Stimulated activated CD8-positive, alpha-beta memory T cell treated with anti-CD3 and anti-CD28 coated beads, Interleukin-4, amount 100 ng/mL, for 1 hour (primary cell): ENCODE measurements at places on chromosomes 13 and 19.

DNA sequence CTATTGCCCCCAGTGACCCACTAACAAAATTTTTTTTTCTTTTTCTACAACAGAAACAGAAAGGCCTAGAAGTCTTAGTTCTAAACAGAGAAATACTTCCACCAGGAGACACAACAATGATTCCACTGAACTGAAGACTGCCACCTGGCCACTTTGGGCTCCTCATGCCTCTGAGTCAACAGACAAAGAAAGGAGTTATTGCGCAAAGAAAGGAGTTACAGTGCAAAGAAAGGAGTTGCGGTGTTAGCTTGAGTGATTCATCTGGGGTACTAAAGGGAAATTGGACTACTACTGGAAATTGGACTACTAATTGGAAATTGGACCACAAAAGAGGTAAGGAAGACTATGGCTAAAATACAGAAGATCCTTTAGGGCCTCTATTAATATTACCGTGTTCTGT lies 116.6 kb downstream of the PCDH17 start:
- no peak for DNase-seq

GRCh38 chr13:95298971-95299621 lies 2.2 kb downstream of the ABCC4 start:
- no peak for DNase-seq

GRCh38 chr19:18504886-18505610 lies 16.8 kb downstream of the ELL start:
- no peak for DNase-seq

GRCh38 chr19:30169196-30169900 lies 202.8 kb upstream of the ZNF536 start:
- no peak for DNase-seq

DNA sequence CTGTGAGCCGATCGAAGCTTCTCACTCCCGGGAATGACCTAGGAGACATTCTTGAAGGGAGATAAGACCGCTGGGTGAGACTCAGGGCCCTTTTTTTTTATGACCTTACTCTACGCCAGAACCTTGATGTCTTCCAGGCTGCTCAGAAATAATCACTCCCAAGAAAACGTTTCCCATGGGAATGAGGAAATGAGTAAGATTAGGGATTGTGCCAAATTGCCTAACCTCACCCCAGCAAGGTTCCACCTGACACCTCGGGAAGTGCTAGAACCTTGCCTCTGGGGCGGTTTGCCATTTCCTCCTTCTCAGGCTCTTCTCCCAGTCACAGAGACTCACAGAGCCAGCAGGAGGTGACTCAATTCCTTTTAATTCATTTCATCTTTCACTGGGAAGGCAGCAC lies 2.3 kb downstream of the SLC46A3 start:
- no peak for DNase-seq

DNA sequence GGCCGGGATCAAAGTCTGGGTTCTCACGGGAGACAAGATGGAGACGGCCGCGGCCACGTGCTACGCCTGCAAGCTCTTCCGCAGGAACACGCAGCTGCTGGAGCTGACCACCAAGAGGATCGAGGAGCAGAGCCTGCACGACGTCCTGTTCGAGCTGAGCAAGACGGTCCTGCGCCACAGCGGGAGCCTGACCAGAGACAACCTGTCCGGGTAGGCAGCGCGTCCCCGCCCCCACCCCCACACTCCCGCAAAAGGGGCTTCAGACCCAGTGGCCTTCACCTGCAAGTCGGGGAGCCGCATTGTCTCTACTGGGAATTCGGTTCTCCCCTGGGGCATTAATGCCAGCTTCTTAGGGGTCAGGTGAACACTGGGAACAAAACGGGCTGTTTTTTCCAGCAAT lies 114.7 kb upstream of the MCF2L start:
- DNase-seq = no peak

- no peak for DNase-seq
These were observed 172.7 kb downstream of the UQCRFS1 start for GRCh38 chr19:29040292-29040691.

DNA sequence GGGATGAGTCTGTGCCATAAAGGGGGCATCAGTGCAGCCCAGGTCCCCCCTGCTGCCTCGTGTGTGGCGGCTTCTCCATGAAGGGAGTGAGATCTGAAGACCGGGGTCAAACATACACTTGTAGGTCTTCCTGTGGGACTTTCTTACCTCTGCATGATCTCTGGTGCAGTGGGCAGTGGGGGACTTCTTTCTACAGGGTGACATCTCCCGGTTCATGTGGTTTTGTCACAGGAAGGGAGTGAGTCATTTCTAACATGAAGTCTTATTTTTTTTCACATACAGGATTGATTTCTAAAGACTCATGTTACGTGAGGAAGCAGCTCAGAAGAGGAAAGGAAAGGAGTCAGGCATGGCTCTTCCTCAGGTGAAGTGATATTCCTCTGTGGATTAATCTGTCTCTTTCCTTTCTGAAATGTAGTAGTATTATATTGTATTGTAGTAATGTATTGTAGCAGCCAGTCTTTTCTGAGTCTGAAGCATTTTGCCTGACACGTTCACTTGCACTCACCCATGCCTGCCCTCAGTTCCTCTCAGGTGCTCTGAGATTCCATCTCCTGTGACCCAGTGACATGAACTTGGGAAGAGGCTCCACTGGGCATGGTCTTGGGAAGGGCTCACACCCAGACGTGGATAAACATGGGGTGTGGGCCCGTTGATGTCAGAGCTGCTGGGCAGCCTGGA lies 15.7 kb downstream of the ZNF808 start:
- no peak for DNase-seq

- DNase-seq = no peak
These were observed 7.3 kb downstream of the IRS2 start for GRCh38 chr13:109779074-109779473.

DNA sequence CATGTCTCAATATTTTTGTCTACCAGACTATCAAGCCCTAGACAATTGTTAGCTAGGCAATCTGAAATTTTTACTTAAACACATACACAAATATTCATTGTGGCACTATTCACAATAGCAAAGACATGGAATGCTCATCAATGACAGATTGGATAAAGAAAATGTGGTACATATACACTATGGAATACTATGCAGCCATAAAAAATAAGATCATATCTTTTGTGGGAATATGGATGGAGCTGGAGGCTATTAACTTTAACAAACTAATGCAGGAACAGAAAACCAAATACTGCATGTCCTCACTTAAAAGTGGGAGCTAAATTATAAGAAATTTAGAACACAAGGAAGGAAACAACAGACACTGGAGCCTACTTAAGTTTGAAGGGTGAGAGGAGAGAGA lies 288.6 kb upstream of the MIR17HG start:
- DNase-seq = no peak

- DNase-seq = no peak
These were observed 685 bp downstream of the GMFG start for GRCh38 chr19:39335168-39335548.

- DNase-seq = no peak
These were observed 15.2 kb upstream of the STRN4 start for GRCh38 chr19:46761418-46761831.

DNA sequence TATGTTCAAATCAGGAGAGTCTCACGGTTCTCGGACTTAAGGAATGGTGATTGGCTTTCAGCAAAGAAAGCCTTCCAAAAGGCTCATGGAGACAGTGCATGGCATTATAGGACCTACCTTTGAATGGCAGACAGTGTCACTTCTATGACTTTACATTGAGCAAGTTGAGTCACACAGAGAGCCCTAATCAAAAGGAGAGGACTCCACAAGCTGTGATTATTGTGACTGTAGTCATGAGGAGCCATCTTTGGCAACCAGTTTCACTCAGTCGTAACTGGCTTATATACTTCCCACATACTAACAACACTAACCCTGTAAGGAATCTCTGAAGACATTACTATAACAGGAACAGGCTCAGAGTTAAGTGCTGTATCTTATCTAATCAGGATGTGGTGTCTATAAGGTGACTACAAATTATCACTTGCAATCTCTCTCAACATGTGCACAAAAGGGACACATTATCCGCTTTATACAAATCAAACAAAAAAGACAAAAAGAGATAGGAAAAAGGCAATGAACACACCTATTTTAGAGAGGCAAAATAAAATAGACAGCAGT lies 6.1 kb downstream of the LGALS14 start:
- DNase-seq = no peak

GRCh38 chr19:5179256-5179655 lies 161.4 kb downstream of the PTPRS start:
- no peak for DNase-seq

GRCh38 chr13:63307228-63307627 lies 1891.6 kb upstream of the PCDH20 start:
- DNase-seq = no peak

GRCh38 chr19:49672131-49672919 lies 4.7 kb upstream of the PRMT1 start:
- DNase-seq = peak; percentile 59

- no peak for DNase-seq
These were observed 128.8 kb downstream of the NUFIP1 start for GRCh38 chr13:44860454-44860853.

DNA sequence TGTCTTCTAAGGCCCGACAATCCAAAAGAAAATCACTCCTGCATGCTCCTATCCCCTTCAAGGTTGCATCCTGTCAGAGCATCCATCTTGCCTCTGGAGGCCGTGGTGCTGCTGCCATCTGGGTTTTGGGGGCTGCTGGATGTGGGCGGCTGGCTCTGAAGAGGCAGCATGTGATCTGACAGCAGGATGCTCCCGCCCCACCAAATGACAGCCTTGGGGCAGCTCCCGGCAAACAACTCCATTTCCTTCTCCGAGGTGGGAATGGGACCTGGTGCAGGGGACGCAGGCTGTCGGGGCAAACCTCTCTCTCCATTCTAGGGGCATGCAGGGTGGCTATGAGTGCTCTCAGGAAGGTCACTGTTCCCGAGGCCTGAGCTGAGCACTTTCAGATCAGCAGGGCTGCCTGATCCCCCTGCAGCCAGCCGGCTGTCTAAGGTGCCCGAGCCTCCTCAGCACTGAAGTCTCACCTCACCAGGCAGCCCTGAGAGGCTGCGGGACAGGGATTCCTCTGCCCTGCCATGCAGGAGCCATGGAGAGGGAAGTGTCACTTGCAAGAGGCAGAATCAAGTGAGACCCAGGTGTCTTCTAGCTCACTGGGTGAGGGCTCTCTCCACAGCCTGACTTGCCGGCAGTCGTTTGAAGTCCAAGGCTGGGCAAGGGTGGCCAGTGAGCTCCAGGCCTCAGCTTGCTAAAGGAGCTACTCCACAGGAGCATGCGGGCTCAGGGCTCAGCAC lies 28.8 kb downstream of the TSSK6 start:
- DNase-seq = no peak

DNA sequence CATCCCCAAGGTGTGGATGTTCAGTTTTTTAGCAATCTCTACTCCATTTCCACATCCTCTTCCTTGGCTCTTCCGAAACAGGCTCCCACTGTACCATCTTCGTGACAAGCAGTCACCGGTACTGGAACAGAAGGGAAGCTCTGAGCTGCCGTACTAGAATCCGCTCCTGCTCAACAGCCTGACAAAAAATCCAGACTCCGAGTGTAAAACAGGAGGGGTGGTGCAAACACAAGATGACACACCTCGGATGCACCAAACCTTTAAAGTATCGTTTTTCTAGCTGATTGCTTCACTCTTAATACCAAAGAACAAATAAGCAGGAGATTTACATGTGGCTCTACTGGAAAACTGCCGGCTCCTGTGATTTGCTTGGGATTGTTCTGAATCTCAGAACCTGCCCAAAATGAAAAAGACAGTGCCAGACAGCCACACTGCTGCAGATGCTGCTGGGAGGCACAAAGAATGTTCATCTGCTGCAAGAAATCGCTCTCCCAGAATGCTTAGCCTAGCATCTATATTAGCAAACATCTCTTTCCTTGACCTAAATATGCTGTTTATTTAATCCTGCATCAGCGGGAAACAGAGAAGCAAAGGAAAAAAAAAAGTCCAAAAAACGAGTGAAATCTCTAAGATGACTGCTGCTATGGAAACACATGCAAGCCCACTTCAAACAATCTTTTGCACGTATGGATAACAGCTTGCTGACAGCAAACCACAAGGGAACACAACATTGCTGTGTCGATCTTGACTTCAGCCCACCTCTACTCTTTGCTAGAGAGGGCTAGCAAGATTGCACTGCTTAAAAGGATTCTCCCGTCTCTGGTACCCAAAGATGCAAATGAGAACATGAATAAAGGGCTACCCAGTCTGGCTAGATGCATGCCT lies 38.0 kb upstream of the DOCK9 start:
- DNase-seq = no peak

GRCh38 chr13:113857531-113858195 lies 6.2 kb downstream of the GAS6 start:
- no peak for DNase-seq

- DNase-seq = no peak
These were observed 367.0 kb downstream of the NALCN start for GRCh38 chr13:101049166-101049850.

DNA sequence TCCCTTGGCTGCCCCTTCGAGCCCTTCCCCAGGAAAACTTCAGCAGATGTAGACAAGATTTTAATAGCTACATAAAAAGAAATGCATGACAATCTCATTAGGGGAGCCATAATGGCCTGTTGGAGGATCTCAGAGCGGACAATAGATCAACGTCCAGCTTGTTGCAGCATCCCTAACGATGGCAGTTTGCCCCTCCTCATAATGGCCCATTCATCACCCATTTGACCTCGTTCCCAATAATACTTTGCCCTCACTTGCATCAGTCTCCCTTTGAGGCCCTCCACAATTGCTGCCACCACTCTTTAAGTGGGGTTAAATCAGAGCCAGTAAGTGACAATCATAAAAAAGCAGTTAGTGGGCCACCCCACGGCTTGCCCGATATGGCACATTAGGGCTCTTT lies 84.7 kb upstream of the PCDH8 start:
- no peak for DNase-seq

DNA sequence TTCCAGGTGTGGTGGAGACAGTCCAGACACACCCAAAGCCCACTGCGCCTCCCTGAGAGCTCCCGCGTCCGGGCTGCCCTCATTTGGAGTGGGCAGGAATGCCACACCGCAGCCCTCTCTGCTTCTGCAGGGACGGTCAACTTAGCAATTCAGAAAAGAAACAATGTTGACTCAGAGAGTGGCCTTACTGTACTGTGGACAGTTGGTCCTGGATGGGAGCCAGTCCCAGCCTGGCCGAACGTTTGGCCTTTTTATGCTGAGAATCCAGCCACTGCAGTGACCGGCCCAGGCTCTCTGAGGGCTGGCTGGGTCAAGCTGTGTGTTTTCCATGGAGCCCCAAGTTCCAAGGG lies 7.2 kb downstream of the GAS6 start:
- no peak for DNase-seq

DNA sequence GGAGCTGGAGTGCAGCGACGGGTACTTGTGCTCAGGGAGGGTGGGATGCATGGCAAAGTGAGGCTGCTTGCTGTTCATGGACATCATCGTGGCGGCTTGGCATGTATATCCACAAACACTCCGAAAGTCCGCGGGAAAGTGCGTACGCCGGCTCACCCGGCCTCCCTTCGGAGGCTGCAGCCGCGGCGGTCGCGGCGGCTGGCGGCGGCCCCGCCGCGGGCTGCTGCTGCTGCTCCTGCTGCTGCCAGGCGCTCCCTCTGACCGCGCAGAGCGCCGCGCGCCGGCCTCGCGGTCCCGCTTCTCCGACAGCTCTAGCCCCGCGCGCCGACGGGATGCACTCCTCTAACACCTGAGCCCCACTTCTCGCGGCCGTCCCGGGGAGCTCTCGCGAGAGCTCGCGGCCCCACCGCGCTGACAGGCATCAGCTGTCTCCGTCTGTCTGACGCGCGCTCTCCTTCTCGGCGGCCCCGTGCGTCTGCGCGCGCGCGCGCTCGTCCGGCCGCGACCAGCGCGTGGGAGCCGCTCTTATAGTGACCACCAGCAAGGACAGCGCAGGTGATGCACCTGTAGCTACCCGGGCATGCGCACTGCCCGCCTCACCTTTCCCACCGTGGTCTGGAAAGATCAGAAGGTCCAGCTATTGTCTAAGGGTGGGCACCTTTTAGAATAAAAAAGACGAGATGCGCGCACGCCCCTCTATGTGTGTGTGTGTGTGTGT lies at the start of gene POU4F1:
Gene POU4F1 (minus strand): TSS at position 313 of the 718 bp plus-strand sequence. CDS start 226 bp downstream, at position 87.
- DNase-seq = no peak
